Posterior vena cava (tissue), 2 donors: ENCODE measurements at places on chromosomes 3 and 15. TPM values are rescaled to one million over a fixed set of nuclear protein-coding genes. Genes with fewer than 3 reads are reported as not detected.

IRAK2 gene
- 2.3 TPM for total RNA-seq

ECE2 gene
- not detected for total RNA-seq

CP gene
- 41.3 TPM for total RNA-seq

CD200R1 gene
- 1.3 TPM for total RNA-seq

SSR3 gene
- 150 TPM for total RNA-seq

SH2D7 gene
- not detected for total RNA-seq

CACNA2D2 gene
- 2.6 TPM for total RNA-seq

TM4SF4 gene
- 0.60 TPM for total RNA-seq

SHC4 gene
- 6.2 TPM for total RNA-seq

TRAT1 gene
- total RNA-seq: 1.3 TPM

ZNF860 gene
- total RNA-seq: 1.0 TPM

SLCO2A1 gene
- total RNA-seq: 102 TPM

CFAP100 gene
- total RNA-seq: not detected

ROPN1 gene
- total RNA-seq: not detected

SMCO1 gene
- not detected for total RNA-seq

PLSCR4 gene
- 53.4 TPM for total RNA-seq

ANKRD28 gene
- total RNA-seq: 40.9 TPM

UBE2E2 gene
- total RNA-seq: 61.1 TPM
